ENCODE measurements at places on chromosomes 3 and 15. TPM values are rescaled to one million over a fixed set of nuclear protein-coding genes. Genes with fewer than 3 reads are reported as not detected.
A peak's percentile ranks its signal among the peaks of the same experiment; 100 is the strongest.

- no peak for ATAC-seq
Measured at GRCh38 chr3:106257172-106257571, 388.4 kb upstream of the CBLB start.

- ATAC-seq = no peak
Measured at GRCh38 chr3:46862369-46863025, 747 bp downstream of the MYL3 start.

DNA sequence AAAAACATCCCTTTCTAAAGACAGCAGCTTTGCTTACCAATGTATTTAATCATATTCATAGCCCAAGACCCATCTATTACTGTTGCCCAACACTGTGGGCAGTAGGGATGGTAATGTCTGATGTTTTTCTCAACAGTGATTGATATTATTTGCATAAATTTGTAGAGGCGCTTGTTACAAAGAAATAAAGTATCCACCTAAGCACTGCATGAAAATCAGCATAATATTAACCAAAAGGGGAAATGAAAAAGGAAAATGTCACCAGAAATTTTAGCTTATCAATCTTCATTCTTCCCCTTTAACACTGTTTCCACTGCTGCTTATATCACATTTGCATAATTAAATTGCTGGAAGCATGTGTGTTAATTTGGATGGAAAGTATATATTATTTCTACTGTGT is 140.5 kb downstream of the CTNNB1 start:
- ATAC-seq = no peak

Gene USP13
- 3.3 TPM for total RNA-seq

Gene ZNF385D
- total RNA-seq = 1.7 TPM

GRCh38 chr15:70277556-70277955 is 179.8 kb upstream of the TLE3 start:
- ATAC-seq = no peak

DNA sequence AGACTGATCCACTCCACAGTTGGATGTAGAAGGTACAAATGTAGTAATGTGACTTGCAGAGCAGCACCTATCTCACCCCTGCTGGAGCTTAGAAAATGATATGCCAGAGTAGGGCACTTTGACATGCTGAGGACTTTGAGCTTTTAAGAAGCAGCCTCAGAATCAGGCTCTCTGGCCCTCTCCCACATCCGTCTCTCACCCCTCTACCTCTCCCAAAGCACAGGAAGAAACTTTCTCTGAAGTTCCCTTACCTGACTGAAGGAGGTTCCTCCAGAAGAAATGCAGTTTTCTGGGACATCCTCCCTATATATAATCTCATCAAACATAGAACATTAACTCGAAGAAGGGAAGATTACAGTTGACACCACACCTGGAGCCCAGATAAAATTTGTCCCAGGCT is 98.4 kb upstream of the PEX5L start:
- no peak for ATAC-seq

- ATAC-seq = no peak
Measured at GRCh38 chr3:156492801-156493261, 62.1 kb downstream of the SSR3 start.

Gene LRRC49
- 2.7 TPM for total RNA-seq

- no peak for ATAC-seq
Measured at GRCh38 chr15:29800491-29801366, 21.5 kb downstream of the TJP1 start.

DNA sequence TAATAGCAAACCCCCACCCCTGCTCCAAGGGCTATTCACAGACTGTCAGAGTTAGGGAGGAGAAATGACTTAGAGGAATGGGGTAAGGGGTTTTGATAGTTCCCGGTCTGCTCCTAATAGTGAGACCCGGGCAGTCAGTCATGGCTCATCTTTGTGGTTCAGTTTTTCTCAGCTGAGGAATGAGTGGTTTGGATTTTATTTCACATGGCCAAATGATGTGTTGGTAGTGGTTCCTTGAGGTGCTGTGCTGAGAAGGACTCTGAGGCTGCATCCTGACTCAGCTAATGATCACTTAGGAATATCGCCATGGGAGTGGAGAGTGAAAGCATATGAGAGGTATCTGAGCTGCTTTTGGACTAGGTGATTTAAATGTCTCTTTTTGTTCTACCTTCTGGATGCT is 80.2 kb downstream of the LPP start:
- ATAC-seq = no peak

Gene DPPA4
- not detected for total RNA-seq

Gene MINAR1
- total RNA-seq = 0.24 TPM

GRCh38 chr3:12661926-12662592 is 1.9 kb downstream of the RAF1 start:
- ATAC-seq = no peak

GRCh38 chr3:120683213-120683612 is 1.2 kb upstream of the HGD start:
- ATAC-seq = no peak

Gene CLRN1
- total RNA-seq = not detected

DNA sequence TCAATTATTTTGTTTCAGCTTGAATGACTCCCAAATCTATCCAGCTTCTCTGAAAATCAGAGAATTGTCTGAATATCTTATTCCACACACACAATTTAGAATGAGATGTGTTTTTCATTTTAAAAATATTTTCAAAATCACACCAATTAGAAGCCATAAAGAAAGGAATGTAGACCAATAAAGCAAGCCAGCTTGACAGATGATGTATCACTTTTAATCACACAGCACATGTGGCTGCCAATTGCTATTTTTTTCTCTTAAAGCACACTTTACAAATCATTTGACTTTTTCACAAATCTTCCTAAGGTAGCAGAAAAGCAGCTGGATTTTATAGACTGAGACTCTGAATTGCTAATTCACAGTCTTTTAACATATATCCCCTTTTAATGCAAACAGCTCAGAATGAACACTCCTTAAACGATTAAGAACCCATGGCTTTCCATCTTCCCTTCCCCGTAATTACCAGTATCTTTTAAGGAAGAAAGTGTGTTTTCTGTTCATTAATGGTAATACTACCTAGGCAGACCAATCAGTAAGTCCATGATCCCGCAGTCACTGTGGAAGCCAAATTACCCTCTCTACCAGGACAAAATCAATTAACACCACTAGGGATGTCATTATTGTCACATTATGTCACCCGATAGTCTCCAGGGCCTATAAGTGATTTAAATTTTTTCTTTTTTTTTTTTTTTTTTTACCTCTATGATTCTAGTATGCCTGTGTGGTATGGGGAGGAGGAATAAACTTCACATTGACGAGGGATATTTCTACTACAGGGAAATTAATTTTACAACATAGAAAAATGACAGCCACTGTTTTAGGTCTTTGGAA is 250.0 kb upstream of the VEPH1 start:
- ATAC-seq = no peak

GRCh38 chr15:26037369-26037768 is 174.2 kb upstream of the ATP10A start:
- no peak for ATAC-seq

Gene INSYN1
- 5.1 TPM for total RNA-seq

Gene YEATS2
- total RNA-seq = 13.2 TPM

Gene CCR9
- not detected for total RNA-seq

Gene PSTPIP1
- total RNA-seq = 1.3 TPM

DNA sequence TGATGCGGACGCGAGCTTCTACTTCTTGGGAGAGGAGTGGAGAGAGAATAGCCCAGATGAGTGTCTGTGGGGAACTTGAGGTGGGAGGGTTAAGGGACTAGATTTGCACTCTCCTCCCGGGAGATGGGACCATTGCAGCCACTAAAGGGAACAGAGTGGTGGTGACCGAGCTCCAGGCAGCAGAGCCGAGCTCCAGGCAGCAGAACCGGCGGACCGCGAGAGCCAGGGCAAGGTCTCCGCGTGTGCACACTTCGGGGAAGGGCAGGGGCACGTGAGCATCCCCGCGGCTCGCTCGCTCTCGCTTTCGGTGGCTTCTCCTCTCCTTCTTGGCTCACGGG is 1.1 kb downstream of the IGDCC3 start:
- peak; percentile 24 for ATAC-seq

Gene IGSF11
- 0.32 TPM for total RNA-seq

Gene SERINC4
- 0.36 TPM for total RNA-seq

Gene STRIT1
- total RNA-seq = not detected

GRCh38 chr15:27438403-27439375 is 467.7 kb downstream of the GABRG3 start:
- ATAC-seq = no peak

Gene TMEM266
- 0.08 TPM for total RNA-seq

Gene SLC35G2
- total RNA-seq = 1.0 TPM

- no peak for ATAC-seq
Measured at GRCh38 chr15:70212286-70212962, 114.7 kb upstream of the TLE3 start.

GRCh38 chr15:40066589-40066988 is 27.6 kb upstream of the SRP14 start:
- no peak for ATAC-seq

All from esophagus mucosa (tissue), 1 donor.